Stimulated activated CD4-positive, alpha-beta T cell treated with anti-CD3 and anti-CD28 coated beads, Interleukin-1b, Interleukin-23, amount 100 ng/mL, for 24 hours (primary cell): ENCODE measurements at places on chromosomes 12 and 14.

DNA sequence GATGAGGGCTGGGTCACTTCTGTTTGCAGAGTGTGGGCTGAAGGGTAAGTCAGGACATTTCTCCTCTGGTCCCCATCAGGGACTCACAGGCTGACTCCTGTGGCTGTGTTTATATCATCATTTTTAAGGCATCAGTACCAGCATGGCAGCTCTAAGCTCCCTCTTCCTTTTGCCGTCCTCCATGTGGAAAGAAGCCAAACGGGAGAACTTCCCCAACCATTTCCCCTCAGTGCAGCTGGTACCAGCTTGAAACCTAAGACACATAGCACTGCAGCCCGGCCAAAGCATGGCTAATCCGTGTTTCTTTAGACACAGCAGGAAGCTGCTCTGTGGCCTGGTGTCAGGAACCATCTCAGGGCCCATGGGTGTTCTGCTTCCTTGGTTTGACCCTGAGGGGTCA is 31.9 kb upstream of the ATP2A2 start:
- DNase-seq = no peak

DNA sequence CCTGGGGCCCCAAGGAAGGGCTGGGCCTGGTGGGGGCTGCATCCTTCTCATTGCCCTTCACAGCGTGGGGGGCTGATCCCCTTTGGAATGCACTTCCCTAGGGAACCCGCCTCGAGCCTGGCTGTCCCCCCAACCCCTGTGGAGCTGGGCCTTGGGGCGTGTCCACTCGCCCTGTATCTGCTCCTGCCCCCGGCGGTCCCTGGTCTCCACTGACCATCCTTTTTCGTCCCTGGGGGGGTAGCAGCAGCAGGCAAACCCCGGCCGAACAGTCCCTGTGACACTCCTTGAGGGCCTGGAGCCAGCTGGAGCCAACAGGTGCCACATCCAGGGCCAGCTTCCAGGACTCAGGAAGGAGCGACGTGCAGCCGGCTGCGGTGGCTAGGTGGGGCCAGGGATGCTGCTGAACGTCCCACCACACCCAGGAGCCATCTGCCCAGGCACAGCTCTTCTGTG is 9.4 kb upstream of the GPR132 start:
- DNase-seq = no peak

- no peak for DNase-seq
Measured at GRCh38 chr12:16449459-16449858, 102.0 kb downstream of the MGST1 start.

DNA sequence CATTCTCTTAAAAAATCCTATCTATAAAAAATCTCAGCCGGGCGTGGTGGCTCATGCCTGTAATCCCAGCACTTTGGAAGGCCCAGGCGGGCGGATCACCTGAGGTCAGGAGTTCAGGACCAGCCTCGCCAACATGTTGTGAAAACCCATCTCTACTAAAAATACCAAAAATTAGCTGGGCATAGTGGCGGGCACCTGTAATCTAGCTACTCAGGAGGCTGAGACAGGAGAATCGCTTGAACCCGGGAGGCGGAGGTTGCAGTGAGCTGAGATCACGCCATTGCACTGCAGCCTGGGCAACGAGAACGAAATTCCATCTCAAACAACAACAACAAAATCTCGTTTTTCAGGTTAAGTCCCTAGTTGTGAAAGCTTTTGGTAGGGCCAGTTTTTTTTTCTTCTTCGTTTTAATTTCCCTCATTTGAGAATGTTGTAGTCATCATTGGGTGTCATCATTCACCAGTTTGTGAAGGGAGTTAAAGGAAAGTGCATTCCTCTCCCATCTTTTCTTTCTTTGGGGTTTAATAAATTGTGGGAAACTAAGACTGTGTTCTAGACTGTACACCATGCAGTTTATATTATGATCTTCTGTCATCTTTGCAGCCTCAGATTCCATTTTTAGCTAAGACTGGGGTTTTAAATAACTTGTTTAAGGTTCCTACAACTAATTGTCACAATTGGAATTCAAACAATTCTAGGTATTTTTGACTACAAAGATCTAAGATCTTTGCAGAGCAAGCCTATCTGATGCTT is 23.9 kb downstream of the MDM2 start:
- no peak for DNase-seq

GRCh38 chr12:89845767-89846166 is 137.1 kb upstream of the ATP2B1 start:
- no peak for DNase-seq

- no peak for DNase-seq
Measured at GRCh38 chr12:54933376-54933775, 51.2 kb downstream of the TESPA1 start.

- DNase-seq = no peak
Measured at GRCh38 chr14:54652188-54652587, 85.3 kb downstream of the SAMD4A start.

DNA sequence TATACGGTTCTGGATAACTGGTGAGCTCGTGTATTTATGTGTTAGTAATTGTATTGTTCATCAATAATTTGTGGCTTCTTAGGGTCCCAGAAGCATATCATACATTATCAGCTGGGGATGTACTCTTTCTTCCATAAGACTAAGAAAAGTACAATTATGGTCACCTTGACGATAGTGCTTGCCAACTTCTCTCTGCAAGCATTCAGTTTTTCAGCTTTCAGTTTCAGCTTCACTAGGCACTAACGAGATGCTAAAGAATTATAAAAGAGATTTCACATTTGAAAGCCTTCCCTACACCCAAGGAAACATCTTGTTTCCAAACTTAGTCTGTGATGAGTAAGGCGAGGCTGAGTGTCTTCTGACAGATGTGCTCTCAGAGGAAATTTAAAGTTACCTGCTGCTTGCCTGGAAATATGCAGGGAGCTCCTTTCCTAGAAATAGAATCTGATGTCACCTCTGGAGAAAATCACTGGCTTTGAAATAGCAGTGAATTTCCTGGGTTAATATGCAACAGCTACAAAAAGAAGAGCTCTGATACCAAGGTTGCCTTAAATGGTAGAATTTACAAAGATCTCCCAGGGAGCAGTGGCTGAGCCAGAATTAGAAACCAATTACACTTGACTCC is 1419.9 kb upstream of the TMEM132C start:
- DNase-seq = no peak

DNA sequence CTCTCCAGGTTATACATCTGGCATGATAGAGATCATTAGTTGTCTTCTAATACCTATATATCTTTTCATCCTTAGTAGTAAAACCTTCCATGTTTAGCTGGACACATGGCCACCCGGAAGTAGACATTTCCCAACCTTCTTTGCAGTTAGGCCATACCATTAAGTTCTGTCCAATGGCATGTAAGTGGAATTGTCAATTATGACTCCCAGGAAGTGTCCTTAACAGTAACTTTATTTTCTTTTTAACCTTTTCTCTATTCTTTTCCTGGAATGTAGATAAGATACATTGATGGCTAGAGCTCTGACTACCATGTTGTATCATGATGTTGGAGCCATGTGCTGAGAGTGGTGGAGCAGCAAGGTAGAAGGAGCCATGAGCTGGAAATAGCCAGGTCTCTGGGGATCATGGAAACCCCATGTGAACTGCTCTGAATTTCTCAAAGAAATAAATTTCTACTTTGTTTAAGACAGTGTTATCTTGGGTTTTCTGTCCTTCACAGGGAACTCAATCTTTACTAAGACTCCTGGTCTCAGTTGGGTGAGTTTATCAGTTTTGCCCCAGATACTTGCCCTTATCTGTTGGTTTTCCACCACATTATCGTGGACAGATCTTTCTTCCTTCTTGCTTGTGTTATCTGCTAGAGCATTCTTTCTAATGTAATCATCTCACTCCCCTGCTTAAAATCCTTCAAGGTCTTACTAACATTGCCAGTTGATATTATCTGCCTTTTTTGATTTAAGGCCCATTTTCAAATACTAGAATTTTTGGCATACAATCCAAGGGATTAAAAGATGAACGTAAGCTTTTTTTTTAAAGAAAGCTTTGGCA is 5.1 kb upstream of the LTA4H start:
- no peak for DNase-seq

GRCh38 chr12:110743571-110744093 is 941 bp upstream of the PPP1CC start:
- DNase-seq = no peak

DNA sequence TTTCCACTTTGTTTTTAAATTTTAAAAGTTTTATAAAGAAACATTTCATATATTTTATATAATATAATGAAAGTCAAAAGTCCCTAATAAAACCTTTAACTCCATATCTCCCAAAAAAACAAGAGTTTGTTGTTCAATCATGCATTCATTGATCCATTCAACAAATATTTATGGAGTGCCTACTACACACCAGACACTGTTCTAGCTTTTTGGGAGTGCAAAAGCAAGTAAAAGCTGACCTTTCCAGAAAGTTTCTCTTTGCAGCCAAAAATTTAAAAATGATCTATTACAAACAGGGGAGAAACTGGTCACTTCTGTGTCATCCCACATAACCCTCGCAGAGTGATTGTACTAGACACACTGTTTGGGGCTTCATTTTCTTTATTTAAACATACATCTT is 740.0 kb upstream of the TBX3 start:
- no peak for DNase-seq
